ENCODE measurements at places on chromosomes 12 and 14. TPM values are rescaled to one million over a fixed set of nuclear protein-coding genes. Genes with fewer than 3 reads are reported as not detected.
A peak's percentile ranks its signal among the peaks of the same experiment; 100 is the strongest.

SRRM4 gene
- total RNA-seq, result not detected

CCDC175 gene
- total RNA-seq, result not detected

NR4A1 gene
- total RNA-seq, result 96.7 TPM

AGAP2 gene
- total RNA-seq, result 54.1 TPM

KLHDC1 gene
- 6.9 TPM for total RNA-seq

PRB2 gene
- not detected for total RNA-seq

EIF2S3B gene
- total RNA-seq, result 0.88 TPM

CD9 gene
- total RNA-seq, result 55.9 TPM

FCF1 gene
- 49.6 TPM for total RNA-seq

DNA sequence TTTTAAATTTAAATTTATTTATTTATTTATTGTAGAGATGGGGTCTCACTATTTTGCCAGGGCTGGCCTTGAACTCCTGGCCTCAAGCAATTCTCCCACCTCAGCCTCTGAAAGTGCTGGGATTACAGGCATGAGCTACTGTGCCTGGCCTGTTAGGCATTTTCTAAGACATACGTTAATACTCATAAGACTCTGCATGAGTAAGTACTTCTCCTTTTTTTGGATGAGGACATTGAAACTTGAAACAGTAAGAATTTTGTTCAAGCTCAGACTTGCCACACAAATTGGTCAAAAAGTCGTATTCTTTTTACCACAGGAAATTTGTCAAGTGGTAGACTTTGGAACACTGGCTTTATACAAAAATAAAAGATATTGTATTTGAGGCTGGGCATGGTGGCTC, 187.4 kb upstream of the RASSF8 start:
- no peak overlapping the region for H3K27ac ChIP-seq
- no peaks in the 10 kb centered on the region for H3K4me1 ChIP-seq
- H3K36me3 ChIP-seq, result no peaks in the 10 kb centered on the region
- no peaks in the 10 kb centered on the region for H3K27me3 ChIP-seq
- no peak for DNase-seq

DNA sequence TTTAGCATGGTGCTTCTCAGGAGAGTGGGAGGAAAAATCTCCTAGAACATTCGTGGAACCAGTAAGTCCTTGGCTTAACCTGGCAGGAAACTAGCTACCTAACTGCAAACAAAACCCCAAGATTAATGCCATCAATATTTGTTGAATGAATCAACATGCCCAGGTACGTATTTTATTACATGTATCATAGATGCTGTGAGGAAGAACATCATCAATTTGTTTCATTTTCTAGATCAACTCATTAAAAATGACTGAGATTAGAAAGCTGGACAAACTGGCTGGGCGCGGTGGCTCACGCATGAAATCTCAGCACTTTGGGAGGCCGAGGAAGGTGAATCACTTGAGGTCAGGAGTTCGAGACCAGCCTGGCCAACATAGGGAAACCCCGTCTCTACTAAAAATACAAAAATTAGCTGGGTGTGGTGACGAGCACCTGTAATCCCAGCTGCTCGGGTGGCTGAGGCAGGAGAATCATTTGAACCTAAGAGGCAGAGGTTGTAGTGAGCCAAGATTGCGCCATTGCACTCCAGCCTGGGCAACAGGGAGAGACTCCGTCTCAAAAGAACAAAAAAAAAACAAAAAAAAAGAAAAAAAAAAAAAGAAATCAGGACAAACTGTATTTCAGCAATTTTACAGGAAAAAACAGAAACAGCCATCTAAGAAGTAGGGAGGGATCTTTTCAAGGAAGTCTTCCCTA, 88.7 kb downstream of the NTN4 start:
- H3K4me1 ChIP-seq, result no peaks in the 10 kb centered on the region
- no peaks in the 10 kb centered on the region for H3K27me3 ChIP-seq
- H3K4me3 ChIP-seq, result no peak overlapping the region
- H3K36me3 ChIP-seq, result no peaks in the 10 kb centered on the region

GRCh38 chr12:69884386-69884785, 59.4 kb downstream of the MYRFL start:
- no peaks in the 10 kb centered on the region for H3K36me3 ChIP-seq
- no peaks in the 10 kb centered on the region for H3K27me3 ChIP-seq
- no peak overlapping the region for H3K27ac ChIP-seq
- H3K4me3 ChIP-seq, result no peak overlapping the region

DNA sequence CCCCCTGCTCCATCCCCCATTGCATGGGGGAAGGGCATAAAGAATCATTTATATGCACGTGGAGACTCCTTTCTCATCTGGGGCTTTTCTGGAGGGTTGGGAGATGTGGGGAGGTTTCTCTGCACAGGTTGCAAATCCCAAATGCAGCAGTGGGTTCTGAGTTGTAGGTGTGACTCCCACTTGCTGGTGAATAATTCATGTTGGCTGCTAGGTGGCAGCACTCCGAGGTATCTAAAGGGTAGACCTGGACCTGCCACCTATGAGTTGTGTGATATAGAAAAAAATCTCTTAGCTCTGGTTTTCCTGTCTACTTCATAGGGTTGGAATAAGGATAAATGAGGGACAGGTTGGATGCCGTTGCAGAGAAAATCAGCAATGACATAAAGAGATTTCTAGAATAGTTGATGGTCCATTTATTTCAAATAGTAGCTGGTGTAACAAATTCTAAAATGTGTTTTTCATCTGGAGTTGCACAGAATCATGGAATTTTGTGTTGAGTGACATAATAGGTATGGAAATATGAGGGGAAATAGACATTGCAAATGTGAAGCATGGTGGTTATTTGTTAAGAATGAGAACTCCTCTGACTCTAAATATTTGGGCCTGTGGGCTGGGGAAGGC, 4.6 kb downstream of the MARCHF9 start:
- peaks cover 12% of the 10 kb centered on the region for H3K27me3 ChIP-seq
- H3K4me1 ChIP-seq, result peaks cover 19% of the 10 kb centered on the region
- no peak overlapping the region for H3K4me3 ChIP-seq
- no peak for DNase-seq
- peaks cover 12% of the 10 kb centered on the region for H3K36me3 ChIP-seq

- DNase-seq, result no peak
- no peaks in the 10 kb centered on the region for H3K36me3 ChIP-seq
- H3K27ac ChIP-seq, result no peak overlapping the region
- H3K4me1 ChIP-seq, result no peaks in the 10 kb centered on the region
Measured at GRCh38 chr12:18496156-18496555, 234.8 kb downstream of the PIK3C2G start.

DNA sequence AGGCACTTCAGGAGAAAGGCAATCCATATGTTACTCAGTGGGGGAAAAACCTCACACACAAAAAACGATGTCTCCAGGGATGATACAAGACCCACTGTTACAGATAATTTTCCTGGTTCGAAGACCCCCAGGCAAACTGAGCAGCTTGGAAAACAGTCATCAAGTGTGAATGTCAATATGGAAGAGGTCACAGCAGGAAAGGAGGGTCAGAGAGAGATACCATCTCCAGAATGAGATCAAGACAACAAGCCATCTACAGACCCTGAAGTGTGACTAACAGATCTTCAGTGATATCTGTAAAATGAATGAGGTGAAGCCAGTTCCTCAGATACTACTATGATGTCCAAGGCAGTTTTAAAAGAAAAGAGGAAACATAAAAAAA, 28.6 kb downstream of the GNS start:
- DNase-seq, result no peak
- H3K36me3 ChIP-seq, result peaks cover 24% of the 10 kb centered on the region
- no peaks in the 10 kb centered on the region for H3K27me3 ChIP-seq
- H3K4me1 ChIP-seq, result peaks cover 16% of the 10 kb centered on the region
- peak overlapping the region; percentile 95 for H3K27ac ChIP-seq

DNA sequence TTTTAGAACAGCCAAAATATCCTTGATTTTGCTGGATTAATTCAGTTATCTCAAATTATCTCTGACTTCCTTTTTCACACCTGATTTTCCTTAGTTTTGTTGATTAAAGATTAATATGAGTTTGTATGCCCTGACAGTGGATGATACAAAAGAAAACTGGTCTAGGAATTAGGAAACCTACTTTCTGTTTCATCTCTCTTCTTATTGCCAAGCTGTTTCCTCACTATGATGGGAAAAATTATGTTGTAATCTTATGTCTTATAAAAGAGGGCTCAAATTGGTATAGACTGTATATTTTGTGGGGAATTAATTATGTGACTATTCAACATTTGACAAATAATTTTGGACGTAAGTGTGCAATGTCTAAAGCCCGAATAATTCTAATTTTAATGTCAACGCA, 271.6 kb downstream of the FBXL14 start:
- H3K27ac ChIP-seq, result no peak overlapping the region
- H3K4me1 ChIP-seq, result no peaks in the 10 kb centered on the region
- H3K36me3 ChIP-seq, result no peaks in the 10 kb centered on the region
- no peak overlapping the region for H3K4me3 ChIP-seq
- no peak for DNase-seq

DNA sequence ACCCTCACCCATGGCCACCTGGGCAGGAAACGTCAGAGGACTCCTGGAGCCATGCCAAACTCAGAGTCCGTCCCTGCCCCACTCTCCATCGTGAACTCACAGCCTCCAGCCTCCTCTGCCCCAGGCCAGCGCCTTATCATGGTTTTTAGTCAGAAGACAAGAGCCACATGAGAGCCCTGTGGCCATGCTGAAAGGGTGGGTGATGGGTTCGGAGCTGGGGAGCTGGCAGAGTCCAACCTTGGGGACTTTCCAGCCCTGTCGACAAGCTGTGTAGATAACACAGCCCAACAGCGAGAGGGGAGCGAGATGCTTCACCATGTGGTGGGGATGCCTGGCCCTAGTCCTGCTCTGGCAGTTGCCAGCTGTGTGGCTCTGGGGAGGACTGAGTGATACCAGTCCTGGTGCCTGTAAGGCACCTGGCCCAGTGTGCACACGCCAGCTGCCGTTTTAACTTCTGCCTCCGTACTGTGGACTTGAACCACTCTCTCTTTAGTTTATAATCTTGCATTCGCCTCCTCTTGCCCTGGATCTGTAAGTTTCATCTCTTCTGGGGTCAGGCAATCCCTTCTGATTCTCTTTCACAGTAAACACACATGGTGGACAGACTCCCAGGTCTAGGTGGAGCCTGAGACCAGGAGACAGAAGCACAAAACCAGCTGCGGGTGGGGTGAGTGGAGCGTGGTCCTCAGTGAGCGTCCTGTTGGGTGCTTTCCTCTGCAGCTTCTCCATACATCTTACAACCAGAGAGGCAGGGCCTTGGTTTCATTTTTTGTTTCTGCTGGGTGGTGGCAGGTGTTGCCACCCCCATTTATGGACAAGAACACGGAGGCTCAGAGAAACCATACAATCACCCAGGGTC, 55.3 kb downstream of the RIN3 start:
- no peak overlapping the region for H3K4me3 ChIP-seq

DNA sequence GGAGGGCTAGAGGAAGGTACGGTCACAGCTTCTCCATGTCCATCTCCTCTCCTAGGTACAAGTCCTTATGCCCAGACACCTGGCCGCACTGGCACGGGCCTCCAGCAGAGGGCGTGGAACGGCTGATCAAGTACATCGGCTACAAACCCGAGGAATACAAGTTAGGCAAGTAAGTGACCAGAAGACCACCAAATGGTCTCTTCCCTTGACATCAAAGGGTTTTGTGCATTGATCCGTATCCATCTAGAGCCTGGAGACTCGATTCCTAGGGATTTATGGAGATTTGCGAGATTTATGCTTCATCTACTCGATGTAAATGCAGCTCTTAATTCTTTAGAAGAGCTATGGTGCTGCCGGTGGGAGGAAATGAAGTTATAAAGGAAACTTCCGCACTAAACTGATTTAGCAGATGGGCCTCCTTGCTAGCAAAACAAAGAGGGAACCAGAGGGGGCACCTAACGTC, 44.2 kb downstream of the KCTD10 start:
- no peak overlapping the region for H3K27ac ChIP-seq
- peak; percentile 77 for DNase-seq
- H3K27me3 ChIP-seq, result no peaks in the 10 kb centered on the region

GRCh38 chr12:467591-467990, 7.9 kb downstream of the B4GALNT3 start:
- H3K27me3 ChIP-seq, result no peaks in the 10 kb centered on the region
- H3K4me1 ChIP-seq, result peaks cover 15% of the 10 kb centered on the region
- H3K4me3 ChIP-seq, result no peak overlapping the region

DNA sequence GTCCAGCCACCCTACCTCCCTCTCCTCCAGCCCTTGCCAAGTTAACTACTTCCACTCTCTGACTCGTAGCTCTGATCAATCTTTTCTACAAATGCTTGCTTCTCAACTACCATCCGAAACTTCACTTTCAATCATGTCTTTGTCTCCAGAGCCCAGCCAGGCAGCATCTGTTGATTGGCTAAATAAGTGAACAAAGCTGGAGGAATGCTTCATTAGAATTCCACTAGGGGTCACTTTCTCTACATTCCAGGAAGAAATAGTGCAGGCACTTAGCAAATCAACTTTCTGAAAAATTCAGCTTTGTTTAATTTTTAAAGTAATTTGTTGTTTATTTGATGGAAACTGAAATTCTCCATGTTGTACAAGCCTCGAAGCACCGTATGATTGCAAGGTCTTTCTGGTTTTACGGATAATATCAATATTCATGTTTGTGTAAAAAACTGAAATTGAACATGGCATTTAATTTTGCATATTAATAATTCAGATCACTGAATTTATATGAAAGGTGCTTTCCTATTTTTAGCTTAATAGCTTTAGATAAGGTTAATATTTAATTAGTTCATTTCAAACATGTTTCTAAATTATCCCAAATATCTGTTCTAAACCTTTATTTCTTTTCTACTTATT, 32.4 kb upstream of the HELB start:
- H3K27me3 ChIP-seq, result no peaks in the 10 kb centered on the region
- no peaks in the 10 kb centered on the region for H3K36me3 ChIP-seq
- H3K27ac ChIP-seq, result no peak overlapping the region
- no peak overlapping the region for H3K4me3 ChIP-seq

- H3K4me1 ChIP-seq, result no peaks in the 10 kb centered on the region
- no peaks in the 10 kb centered on the region for H3K36me3 ChIP-seq
- DNase-seq, result no peak
- H3K27me3 ChIP-seq, result no peaks in the 10 kb centered on the region
- no peak overlapping the region for H3K27ac ChIP-seq
Measured at GRCh38 chr12:66269142-66269541, 33.2 kb upstream of the HELB start.

DNA sequence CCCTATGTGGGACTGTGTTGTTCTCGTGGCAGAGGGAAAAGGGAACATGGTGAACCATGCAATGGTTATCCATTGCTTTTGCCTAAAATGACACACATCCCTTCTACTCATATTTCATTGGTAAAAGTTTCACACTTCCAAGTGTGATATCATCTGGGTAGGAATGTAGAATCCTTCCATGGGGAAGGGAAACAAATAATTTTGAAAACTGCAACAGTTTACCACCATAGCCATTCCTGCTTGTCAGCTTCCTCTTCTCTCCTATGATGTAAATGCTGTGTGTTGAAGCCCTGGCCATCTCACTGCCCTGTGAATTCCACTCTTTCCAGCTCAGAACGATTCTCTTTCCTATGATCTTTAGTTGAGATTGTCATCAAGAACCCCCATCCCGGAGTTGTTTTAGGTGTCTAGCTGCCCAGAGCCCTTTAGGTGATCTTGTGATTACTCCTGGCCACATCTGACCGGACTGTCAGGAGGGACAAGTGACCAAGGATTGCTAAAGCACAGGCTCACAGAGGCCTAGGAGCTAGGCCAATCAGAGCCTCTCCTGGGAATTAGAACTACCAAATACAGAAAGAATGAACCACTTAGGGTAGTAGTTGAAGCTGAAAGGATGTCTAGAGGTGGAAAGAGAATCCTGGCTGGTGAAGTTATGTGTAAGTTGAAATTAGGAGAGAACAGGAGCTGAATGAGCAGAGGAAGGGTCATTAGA, 84.6 kb downstream of the VCPKMT start:
- H3K4me1 ChIP-seq, result peaks cover 11% of the 10 kb centered on the region
- H3K4me3 ChIP-seq, result no peak overlapping the region
- H3K27ac ChIP-seq, result no peak overlapping the region
- H3K27me3 ChIP-seq, result no peaks in the 10 kb centered on the region

Data from natural killer cell (primary cell).